NCI-H2227 treated with DMSO at 0.1 percent for 48 hours (cell line): ENCODE measurements at places on chromosomes 6 and 20.

DNA sequence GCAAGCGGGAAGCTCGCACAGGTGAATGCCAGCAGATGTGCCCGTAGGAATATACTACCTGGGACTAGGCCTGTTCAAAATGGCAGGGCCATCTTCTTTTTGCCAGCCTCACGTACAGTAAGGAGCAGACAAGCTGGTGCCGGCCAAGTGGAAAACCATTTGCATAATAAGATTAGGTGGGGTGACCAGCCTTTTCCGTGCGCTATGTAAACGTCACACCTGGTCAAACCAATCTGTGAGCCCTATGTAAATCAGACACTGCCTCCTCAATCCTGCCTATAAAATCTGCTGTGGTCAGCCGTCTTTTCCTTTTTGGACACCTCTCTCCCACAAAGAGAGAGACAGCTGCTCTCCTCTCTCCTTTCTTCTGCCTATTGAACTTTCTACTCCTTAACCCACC, 60.8 kb upstream of the TMEM30A start:
- no peak for DNase-seq

DNA sequence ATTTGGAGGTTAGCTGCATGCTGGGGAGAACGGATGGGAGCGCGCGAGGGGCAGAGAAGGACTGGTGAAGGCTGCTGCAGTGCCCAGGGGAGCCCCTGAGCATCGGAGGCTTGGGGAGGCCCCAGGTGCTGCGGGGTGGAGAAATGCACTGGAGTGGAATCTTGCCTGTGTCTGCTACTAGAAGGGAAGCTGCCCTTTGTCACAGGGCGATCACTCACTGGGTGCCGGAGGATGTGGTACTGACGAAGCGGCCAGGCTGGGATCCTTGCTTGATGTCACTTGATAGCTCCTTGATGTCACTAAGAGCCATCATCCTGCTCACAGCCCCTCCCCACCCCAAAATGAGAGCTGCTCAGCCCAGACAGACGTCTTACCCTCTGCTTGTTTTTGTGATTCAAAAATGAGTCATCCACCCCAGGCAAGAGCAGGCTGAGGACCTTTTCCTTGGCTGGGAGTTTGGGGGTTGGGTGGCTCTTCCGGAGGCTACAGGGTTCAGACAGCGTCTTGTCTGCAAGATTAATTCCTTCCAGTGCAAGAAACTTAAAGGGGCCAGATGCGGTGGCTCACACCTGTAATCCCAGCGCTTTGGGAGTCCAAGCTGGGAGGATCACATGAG, 62.6 kb upstream of the PMEPA1 start:
- no peak for DNase-seq

- no peak for DNase-seq
These were observed 185.8 kb downstream of the PHF3 start for GRCh38 chr6:63821442-63821841.

- DNase-seq, result peak; percentile 73
These were observed 345.2 kb downstream of the GJA1 start for GRCh38 chr6:121780325-121781321.

DNA sequence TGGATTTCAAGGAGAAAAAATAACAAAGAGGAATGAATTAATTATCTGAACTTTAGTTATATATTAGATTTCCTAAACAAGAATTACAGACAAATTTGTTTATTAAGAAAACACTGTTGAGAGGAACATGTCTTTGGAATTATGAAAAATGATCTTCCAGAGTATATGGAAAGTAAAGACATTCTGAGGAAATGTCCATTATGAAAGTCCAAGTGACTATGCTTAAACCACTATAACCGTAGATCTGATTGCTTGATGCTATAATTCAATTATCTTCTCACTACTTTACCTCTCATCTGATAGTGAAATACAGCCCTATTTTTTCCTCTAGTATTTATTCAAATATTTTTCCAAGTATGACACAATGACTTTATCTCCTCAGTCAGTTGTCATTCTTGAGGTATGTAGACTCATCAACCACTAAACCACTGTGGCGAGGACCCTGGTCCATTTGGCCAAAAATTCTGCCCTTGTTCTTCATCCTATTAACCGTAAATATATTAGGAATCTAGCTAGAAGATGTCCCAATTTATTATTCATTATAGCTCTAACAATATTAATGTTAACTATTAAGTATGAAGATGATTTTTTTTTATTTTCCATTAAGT, 37.3 kb upstream of the AHI1 start:
- no peak for DNase-seq

DNA sequence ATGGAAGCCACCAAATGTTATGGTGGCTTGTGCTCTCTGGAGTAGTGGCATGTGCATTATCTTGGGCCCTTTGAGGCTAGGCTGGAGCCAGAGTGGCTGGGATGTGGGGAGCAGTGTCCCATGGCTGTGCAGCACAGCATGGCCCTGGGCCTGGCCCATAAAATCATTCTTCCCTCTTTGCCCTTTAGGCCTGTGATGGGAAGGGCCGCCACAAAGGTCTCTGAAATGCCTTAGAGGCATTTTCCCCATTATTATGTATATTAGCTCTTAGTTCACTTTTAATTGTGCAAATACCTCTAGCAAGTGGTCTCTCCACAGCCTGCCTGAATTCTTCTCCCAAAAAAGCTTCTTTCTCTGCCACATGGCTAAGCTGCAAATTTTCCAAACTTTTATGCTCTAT, 297.3 kb upstream of the IRAK1BP1 start:
- DNase-seq, result no peak

- no peak for DNase-seq
These were observed 47.7 kb downstream of the COL19A1 start for GRCh38 chr6:69914015-69914485.

DNA sequence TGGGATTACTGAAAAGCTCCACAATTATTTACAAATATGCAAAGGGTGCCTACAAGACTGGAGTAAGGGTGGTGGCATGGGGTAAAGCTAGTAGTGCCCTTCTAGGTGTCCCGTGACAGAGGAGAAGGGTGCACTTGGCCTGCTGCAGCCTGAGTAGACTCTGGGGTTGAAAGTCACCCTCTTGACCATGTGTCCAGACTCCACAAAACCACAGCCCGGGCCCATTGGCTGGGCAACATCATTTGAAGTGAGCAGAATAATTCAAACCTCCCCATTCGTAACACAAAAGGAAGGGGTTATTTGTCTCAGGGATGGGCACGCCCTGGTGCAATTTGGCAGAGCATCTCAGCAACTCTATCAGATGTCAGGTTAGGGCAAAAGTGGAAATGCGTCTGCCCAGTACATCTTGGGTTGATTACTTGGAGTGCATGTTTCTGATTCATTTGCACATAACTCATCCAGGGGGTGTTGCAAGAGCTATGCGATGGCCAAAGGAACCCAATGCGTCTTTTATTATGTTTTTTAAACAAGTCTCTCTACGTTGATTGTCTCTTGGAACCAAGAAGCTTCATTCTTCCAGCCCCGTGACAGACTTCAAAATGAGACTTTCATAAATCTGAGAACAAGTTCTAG, 56.7 kb downstream of the ISM1 start:
- no peak for DNase-seq

- peak; percentile 13 for DNase-seq
These were observed 958.8 kb downstream of the TFAP2A start for GRCh38 chr6:9455864-9456658.

DNA sequence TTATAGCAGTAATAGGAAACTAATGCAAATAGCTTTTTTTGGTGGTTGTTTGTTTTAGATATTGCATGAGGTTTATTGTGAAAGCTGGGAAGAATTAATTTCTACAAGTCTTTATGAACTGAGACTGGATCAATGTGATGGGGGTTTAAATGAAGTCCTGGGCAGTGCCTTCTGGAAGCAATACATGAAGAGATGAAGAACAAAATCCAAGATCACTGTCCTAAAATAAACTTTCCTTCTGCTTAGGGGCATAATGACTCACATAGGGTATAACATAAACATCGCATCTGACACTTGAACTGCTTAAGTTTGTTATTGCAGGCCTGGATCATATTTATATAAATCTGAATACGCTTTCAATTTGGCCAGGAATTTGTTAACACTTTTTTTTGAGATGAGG, 20.9 kb upstream of the SHLD1 start:
- DNase-seq, result no peak

- DNase-seq, result peak; percentile 48
These were observed 12.2 kb upstream of the SLC17A2 start for GRCh38 chr6:25942561-25943147.

DNA sequence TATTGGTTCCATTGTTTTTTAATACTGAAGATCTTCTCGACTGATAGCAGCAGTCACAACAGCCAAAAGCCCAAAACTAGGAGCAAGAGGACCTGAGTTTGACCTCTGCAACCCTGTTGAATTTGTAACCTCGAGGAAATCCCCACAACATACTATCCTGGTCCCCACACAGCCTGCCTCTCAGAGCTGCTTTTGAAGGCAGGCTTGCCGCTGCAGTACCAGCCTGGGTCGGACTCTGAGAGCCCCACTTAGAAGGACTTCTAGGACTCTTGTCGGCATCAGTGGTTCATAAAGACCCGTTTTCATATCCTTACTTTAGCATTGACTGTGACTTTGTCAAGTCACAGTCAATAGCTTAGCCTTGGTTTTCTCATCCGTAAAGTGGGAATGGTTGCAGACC, 49.3 kb downstream of the EBF4 start:
- DNase-seq, result no peak

DNA sequence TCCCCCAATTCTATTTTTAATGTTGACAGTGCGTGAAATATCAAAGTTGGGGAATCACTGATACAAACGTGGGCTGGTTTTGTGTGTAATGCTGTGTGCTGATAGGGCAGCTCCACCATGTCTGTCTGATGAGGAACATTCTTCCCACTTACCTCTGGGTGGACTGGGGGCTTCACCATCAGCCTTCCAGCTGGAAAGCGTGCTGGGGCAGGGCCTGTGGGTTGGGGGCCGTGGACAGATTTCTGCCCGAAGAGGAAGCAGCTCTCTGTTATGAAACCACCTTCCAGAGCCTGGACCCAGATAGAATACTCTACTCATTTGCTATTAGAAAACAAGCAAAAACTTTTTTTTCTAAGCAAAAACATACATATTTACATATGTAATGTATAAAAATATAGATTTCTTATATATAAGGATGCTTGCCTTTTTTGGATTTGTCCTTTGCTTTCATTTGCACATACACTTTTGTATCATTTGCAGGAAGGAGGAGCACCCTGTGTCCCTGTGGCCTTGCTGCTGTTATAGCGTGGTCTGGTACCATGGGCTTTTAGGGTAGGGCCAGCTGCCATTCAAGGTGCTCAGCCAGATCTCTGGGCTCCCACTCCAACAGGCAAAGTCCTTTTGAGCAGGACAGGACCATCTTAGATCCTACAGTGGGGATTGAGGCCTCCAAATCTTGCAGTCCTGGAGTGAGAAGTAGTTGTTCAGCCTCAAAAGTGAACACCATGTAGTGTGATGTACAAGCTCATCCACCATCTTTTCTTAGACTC, 48.1 kb downstream of the DUSP22 start:
- DNase-seq, result no peak

GRCh38 chr20:1212023-1212422, 8.8 kb downstream of the C20orf202 start:
- no peak for DNase-seq

DNA sequence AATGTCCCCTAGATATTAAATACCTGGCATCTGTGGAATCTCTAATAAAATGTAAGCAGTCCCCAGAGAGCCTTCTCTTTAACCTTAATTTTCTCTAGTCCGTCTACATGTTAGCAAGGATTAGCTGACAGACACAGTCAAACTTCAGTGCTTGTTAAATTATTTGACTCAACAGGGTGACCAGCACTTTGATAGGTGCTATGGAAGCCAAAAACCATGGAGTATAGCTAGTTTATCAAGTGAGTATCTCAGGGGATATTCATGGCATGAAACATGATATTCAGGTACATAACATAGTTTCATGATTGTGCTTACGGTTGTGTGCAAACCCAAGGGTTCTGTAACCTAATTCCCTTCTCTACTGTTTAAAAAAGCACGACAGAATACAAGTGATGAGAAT, 3.9 kb downstream of the RHAG start:
- DNase-seq, result no peak

DNA sequence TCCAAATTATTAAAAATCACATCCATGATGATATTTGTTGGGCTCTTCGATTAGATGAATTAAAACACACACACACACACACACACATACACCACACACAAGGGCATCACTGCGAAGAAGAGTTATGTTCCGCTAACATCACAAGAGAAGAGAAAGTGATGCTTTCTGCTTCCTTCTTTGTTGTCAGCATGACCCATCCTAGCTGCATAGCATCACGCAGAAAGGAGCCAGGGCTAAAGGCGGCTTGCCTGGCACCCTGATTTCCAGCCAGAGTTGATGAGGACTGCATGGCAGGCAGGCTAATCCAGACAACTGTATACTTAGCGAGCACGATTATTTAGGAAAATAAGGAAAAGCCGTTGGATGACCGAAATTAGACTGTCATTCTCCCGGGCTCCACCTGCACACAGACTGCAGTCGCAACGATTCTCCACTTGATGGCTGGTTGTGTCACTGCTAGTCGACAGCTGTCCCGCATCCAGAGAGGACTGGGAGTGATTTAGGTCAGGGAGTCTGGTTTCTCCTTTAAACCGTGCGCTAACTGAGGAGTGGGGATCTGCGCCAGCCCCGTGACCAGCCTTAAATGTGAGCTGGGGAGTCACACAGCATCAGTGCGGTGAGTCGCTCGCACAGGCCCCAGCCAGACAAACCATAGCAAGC, 70.6 kb upstream of the SOX4 start:
- DNase-seq, result peak; percentile 31

DNA sequence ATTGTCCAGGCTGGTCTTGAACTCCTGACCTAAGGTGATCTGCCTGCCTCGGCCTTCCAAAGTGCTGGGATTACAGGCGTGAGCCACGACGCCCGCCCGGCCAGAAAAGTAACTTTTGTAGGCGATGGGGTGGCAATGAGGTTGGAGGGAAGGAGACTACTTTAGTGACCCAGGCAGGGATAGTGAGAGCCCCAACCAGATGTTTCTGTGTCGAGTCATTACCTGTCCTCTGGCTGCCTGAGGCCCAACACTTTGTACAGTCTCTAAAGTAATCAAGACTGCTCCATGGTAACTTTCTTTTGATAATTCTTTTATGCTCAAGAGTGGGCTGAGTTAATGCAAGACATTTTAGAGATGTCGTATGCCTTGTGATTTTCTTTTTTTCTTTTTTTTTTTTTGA, 6.8 kb downstream of the SASH1 start:
- no peak for DNase-seq

GRCh38 chr6:7911345-7911725, 747 bp upstream of the TXNDC5 start:
- DNase-seq, result peak; percentile 17
